ENCODE measurements at places on chromosomes 5 and 9. TPM values are rescaled to one million over a fixed set of nuclear protein-coding genes. Genes with fewer than 3 reads are reported as not detected.
A peak's percentile ranks its signal among the peaks of the same experiment; 100 is the strongest.

The SLC34A3 gene
- total RNA-seq, result not detected

The C8G gene
- not detected for total RNA-seq

The TPRN gene
- total RNA-seq, result 4.4 TPM

The ENTR1 gene
- 33.0 TPM for total RNA-seq

The ECSCR gene
- total RNA-seq, result not detected

The PCDHAC2 gene
- not detected for total RNA-seq

The INSYN2B gene
- not detected for total RNA-seq

The FCHO2 gene
- 2.4 TPM for total RNA-seq

The RECK gene
- 5.0 TPM for total RNA-seq

The ATP6V1G1 gene
- 141 TPM for total RNA-seq

The IL7R gene
- 287 TPM for total RNA-seq

The FOXI1 gene
- not detected for total RNA-seq

The PIP5KL1 gene
- 7.4 TPM for total RNA-seq

DNA sequence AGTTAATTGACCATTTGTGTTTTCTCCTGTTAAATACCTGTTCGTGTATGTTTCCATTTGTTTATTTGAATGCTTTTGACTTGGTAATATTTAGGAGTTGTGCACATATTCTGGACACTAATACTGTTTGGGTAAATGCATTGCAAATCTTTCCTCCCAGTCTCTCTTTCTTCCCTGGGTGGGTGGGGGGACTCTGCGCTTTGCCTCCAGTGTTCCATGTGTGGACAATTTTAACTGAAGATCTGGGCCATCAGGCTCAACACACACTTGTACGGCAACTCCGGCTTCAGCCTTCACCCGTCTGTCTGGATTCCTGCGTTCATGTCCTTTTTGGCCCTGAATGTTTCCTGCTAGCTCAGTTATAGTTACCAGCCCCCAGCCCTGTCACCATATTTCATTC is 40.1 kb downstream of the GTF3C4 start:
- no peak for DNase-seq

DNA sequence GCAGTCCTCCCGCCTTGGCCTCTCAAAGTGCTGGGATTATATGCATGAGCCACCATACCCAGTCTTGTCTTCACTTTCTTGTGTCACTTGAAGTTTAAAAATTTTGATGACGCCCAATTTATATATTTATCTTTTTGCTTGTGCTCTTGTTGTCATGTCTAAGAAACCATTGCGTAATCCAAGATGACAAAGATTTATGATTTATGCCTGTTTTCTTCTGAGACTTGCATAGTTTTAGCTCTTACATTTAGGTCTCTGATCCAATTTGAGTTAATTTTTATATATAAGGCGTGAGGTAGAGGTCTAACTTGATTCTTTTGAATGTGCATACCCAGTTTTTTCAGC is 18.6 kb downstream of the ANKHD1 start:
- no peak for DNase-seq

DNA sequence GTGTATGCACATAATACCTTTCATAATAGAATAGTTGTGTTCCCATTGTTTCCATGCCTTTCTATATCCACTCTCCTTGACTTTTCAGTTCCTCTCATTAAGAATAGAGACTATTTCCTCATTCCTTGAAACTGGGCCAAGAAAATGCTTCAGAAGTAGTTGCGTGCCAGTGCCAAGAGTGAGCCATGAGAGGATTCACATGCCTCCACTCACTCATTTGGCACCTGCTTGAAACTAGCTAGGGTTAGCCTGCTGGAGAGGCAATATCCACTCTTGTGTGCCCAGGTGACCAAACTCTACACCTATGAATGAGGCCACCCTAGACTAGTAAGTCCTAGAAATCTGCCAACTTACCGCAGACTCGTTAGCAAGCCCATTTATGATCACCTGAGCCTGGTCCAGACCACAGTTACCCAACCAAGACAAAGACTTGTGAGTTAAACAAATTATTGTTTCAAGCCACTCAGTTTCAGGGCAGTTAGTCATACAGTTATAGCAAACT is 276.3 kb downstream of the EPB41L4A start:
- DNase-seq, result no peak

- no peak for DNase-seq
These were observed 405.4 kb upstream of the ACTBL2 start for GRCh38 chr5:57887851-57888621.

- DNase-seq, result no peak
These were observed 26.2 kb downstream of the SLC12A2 start for GRCh38 chr5:128109766-128110165.

GRCh38 chr9:2024888-2025782 is 10.0 kb downstream of the SMARCA2 start:
- DNase-seq, result no peak

GRCh38 chr5:117359895-117360294 is 785.3 kb upstream of the SEMA6A start:
- no peak for DNase-seq

GRCh38 chr9:35395706-35396101 is 94.2 kb upstream of the RUSC2 start:
- DNase-seq, result no peak

DNA sequence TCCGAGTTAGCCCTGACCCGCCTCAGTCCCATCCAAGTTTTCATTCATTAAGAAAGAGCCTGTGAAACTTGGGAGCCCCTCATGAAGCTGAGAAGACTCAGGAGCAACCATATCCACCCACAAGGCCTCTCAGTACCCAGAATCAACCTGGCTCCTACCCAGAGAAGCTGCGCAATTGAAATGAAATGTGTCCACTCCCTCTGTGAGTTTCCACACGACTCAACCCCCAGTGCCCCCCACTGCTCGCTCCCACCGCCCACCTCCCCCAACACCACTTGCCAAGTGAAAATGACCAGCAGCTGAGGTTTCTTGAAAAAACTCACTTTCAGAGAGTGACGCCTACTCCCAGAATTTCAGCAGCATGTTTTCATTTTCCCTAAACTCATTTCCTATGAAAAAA is 104.6 kb downstream of the CDK5RAP2 start:
- DNase-seq, result no peak

- no peak for DNase-seq
These were observed 4.4 kb downstream of the SLC34A1 start for GRCh38 chr5:177388521-177389052.

GRCh38 chr5:116487045-116487444 is 87.6 kb downstream of the SEMA6A start:
- no peak for DNase-seq

- no peak for DNase-seq
These were observed 19.7 kb upstream of the GDA start for GRCh38 chr9:72129271-72130156.

- peak; percentile 47 for DNase-seq
These were observed 73.9 kb downstream of the KLF9 start for GRCh38 chr9:70340572-70340971.

- no peak for DNase-seq
These were observed 282.9 kb downstream of the SLF1 start for GRCh38 chr5:94901191-94901979.

DNA sequence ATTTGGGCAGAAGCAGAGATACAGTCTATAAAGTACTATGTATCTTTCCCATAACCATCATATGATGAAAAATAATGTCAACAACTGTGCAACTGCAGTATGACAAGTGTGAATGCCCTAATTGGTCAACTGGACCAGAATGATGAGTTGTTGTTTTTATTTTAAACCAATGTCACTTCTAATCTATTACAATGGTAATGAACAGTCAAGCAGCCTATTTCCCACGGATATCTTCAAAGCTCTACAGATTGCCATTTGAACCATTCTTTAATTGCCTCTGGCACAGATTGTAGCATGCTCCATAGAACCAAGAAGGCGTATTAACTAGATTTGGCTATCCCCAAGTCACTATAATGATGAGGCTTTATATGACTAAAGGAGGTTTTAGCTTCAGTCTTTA is 233.6 kb downstream of the TRPM3 start:
- DNase-seq, result no peak

DNA sequence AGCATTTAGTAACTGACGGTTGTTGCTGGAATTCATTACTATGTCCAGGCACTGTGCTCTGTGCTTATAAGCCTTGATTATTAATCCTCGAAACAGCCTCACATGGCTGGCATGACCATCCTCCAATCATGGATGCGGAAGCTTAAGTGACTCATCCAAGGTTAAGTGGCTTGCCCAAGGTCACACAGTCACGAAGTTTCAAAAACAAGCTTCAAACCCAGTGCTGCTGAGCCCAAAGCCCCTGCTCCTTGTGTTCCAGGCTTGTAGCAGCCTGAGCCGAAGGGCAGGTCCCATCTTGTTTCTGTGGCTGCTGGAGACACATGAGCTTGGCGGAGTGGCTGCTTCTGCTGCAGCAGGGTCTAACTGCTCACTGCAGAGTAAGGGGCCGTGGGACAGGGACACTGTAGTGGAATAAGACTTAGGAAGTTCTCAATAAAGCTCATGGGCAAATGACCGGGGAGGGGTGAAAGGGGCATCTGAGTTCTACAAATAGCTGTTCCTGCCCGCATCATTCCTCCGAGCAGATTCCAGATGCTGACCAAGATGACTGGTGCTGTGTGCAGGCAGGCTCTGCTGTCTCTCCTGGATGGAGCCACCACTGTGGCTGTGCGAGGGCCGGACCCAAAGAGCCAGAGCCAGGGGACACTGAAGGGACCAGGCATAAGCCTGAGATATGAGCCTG is 32.4 kb downstream of the WHRN start:
- DNase-seq, result no peak

DNA sequence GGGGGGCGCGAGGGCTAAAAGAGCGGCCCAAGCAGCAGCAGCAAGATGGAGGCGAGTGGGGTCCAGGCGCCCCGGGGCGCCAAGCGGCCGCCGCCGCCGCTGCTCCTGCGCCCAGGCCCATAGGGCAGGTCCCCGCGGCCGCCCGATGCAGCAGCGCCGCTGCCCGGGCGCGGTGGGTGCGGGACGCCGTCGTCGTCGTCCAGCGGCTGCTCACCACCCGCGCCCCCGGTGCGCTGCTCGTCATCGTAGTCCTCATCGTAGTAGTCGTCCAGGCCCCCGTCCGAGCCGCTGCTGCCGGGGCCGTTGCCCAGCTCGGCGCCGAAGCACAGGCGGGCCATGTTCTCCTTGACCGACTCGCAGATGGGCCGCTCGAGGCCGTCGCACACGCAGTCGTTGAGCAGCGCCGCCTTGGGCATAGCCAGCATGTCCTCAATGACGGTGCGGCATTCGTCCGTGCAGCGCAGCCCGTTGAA is 1.5 kb downstream of the GAS1 start:
- DNase-seq, result no peak

DNA sequence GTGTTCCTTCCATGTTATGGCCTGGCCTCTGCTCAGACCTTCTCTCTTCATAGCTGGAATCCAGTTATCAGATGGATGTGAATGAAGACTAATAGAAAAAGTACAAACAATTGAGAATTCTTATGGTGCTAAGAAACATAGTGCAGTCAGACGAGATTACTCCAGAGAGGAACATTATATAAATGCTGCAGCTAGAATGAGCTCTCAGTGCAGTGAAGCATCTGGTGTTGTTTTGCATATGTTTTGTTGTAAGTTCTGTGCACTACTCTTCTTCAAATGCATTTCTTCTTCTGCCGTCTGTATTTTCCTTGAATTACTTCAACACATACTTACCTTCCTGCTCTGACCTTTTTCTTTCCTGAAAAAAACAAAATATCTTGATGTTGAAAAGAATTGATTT is 602.4 kb upstream of the CDH18 start:
- DNase-seq, result no peak

- no peak for DNase-seq
These were observed 23.7 kb upstream of the CTNNAL1 start for GRCh38 chr9:109036744-109037680.

DNA sequence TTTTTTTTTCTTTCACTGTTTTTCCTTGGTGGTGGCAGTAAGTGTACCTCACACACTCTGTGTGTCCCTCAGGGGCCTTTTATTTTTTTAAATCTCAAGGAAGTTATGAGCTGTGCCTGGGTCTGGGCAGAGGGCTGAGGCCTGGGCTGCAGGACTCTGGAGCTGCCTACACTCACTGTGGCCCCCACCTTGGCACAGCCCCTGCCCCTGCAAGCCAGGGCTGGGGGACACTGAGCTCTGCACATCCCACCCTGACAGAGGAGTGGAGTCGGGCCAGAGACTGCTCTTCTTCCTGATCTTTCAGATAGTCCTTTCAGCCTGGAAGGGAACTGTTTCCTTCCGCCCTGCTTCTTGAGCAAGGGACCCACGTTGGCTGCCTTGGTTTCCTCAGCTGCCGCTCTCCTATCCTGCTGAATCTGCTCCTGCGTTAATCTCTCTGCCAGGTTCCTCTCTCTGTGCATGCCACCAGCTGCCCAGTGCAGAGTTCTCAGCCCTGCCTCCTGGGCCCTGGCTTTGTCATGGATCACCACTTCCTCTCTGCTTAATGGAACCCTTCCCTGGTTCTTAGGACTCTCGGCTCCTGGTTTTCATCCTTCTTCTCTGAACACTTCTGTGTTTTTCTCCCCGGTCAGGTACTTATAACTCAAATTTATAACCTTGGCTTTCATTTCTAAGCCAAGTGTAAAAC is 502.3 kb downstream of the DIRAS2 start:
- DNase-seq, result no peak

DNA sequence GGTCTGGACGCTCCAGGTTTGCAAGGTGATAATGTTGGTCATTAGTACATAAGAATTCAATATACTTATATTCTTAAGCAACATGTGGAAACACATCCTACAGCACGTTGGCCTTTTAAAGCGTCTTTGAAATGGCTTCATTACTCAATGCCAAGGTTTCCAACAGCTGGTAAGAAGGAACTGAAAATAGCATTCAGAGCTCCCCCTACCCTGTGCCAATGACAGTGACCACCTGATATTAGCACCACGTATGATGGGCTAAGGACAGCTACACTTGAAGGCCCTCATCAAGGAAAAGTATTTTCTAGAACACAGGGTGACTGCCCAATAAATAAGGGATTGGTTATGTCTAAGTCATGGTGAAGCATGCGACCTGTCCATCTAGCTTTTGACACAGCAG is 9.9 kb downstream of the ZNF622 start:
- no peak for DNase-seq

DNA sequence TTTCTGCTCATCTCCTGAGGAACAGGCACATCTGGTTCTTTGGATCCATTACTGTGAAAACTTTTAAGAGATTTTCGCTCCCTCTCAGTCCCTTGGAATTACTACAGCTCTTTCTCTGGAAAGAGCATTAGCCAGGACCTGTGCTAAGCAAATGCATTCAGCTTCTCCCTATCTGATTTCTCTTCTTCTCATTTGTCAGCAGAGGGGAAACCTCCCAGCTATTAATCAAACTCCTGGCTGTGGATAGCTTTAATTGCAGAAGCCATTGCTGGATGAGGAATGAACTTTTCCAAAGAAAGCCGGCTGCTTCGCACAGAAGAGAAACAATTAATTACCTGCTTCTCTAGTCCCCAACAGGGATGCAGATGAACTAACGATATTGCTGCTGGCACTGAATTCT is 37.9 kb downstream of the TLR4 start:
- no peak for DNase-seq

- no peak for DNase-seq
These were observed 144.6 kb downstream of the DOCK2 start for GRCh38 chr5:169781420-169782345.

Measured in CD8-positive, alpha-beta T cell (primary cell).